ENCODE measurements at places on chromosomes 1 and 21.

DNA sequence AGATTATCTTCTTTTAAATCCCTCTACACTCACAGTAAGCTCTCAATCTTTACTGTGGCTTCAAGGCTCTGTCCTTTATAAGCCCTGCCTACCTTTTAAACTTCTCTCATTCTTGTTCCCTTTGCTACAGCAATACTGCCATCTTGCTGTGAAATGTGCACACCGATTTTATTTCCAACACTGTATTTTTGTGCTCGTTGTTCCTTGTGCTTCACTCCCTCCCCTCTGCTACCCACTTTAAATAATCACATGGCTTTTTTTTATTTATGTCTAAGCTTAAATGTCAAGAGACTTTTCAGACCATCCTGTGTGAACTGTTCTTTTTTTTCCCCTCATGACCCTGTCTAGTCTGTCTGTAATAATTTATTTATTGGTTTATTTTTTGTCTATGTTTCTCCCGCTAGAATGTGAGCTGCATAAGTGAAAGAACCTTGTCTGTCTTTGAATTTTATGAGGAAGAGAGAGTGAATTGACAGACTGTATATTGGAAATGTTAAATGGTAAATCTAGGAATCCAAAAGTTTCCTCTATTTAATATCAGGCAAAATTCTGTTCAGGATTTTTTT, 45.7 kb downstream of the ABCD3 start:
- peak; percentile 63 for DNase-seq

- no peak for DNase-seq
Observed at GRCh38 chr21:46252840-46253239, 24.3 kb upstream of the LSS start.

DNA sequence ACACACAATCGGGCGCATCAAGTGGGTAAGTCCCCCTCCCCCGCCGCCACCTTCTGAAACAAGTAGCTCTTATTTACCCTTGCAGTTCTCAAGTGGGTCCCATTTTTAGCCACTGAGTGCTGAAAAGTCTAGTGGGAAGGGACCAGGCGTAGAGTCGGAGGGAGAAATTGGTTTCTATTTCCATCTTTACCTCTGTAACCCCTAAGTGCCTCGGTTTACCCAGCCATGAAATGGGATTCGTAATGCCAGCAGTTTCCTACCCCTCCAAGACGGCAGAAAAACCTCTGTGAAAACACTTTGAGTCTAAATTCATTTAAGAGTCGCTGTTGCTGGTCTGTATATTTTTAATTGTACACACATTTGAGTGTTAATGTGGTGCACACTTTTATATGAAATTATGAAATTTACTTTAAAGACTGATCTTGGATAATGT, 928 bp downstream of the TLCD4 start:
- no peak for DNase-seq

DNA sequence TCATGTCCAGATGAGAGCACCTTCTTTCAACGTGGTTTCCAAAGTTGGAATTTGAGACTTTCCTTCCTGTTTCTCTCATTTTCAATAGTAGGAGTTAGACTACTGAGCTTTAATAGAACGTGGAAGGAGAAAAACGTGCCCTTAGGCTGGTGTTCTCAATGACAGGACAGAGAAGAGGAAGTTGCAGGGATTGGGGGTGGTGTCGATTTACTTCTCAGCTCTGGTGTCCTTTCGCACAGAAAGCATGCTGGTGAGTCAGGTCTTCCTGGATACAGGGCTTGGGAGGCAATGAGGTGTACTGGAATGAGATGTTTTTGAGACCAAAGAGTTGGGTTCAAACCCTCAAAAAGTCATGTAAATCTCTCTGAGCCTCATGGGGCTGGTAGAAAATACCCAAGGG, 67.1 kb downstream of the HIVEP3 start:
- DNase-seq, result peak; percentile 97

DNA sequence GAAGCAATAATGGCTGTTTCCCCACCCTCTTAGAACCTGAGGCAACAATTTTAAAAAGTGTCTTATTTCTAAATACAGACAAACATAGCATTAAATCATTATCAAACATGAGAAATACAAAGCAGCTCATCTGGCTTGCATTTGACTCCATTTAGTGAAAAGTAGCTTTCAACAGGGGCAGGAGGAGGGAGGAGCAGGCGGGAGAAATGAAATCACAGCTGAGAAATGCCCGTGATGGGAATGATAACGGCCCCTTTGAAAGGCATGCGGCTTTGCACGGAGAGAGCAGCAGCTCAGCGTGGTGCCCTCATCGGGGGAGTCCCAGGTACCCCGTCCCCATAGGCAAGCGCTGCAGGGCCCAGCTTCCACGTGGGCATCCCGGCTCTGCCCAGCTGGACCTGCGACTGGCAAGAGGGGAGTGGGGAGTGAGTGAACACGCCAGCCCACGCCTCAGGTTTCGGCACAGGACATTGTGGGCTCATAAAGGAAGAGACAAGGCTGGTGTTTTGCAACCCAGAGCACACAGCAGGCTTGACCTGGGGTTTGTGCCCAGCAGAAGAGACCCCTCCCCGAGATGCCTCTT, 134.6 kb downstream of the NPHP4 start:
- no peak for DNase-seq

- DNase-seq, result peak; percentile 40
Observed at GRCh38 chr1:209456878-209457277, 126.6 kb upstream of the CAMK1G start.

GRCh38 chr1:204296431-204296988, 63.2 kb downstream of the PLEKHA6 start:
- peak; percentile 97 for DNase-seq

DNA sequence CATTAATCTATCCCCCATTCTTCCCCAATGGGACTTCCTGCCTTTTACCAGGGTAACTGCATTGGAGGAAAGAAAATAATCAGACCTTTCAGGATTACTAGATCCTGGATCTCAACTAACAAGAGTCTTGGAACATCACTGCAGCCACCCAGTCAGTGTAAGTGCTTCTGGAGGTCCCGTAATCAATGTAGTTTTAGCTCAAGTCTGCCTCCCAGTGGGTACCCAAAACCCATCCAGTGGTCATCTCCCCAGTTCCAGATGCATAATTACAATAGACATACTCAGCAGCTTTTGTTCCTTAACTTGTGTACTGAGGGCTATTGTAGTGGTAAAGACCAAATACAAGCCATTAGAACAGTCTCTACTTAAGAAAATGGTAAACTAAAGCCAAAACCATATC, 319.1 kb downstream of the GPATCH2 start:
- no peak for DNase-seq
